ENCODE measurements at places on chromosomes 3 and 15. TPM values are rescaled to one million over a fixed set of nuclear protein-coding genes. Genes with fewer than 3 reads are reported as not detected.

DNA sequence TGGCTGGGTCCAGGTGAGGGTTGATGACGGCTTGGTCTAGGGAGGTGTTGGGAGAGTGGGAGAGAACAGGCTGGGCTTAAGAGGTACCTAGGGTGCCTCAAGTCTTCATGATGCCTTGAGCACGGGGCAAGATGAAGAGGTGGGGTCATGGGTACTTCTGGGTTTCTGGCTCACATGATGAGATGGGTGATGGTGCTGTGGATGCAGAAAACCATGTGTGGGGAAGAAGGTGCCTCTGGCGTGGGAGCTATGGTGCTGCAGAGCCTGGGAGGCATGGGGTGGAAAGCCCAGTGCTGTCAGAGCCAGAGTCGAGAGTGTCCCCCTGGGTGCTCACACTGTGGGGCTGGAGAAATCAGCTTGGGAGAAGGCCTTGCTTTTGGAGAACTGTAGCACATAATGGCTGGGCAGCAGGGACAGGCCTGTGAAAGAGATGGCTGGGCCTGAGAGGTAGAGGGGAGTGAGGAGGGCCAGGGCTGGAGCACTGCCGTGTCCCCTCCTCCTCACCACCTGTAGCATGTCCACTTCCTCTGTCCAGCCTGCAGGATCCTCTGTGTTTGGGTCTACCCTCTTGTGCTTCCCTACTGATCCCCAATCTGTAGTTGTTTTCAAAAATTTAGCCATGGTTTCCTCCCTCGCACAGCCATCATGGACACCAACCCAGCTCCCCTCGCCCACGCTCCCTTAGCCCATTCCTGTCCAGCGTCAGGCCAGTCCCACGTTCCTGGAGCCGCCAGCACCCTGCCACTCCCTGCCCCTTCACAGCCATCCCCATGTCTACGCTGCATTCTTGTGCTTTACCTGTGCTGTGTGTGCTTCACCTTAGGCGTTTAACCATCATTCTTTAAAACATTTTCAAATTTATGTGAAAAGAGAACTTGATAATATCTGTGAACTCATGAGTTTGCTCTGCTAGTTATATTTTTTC lies 132.0 kb downstream of the EEFSEC start:
- no peak for DNase-seq

DNA sequence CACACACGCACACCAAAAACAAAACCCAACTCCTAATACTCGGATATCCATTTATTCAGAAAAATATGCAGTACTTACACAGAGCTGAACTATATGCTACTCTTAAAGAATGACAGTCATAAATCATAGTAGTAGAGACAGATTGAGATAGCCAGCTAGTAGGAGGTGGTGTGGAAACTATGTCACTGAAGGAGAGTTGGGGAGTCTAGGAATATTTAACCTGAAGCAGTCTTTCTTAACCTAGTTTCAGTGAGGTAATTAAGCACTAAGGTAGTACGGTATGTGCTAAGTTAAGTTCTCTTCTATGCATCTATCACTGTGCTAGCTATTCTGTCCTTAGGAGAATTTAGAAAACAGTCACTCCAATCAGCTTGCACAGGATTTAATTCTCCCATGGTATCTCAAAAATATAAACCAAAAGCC lies 54.2 kb downstream of the ANKRD28 start:
- no peak for DNase-seq

DNA sequence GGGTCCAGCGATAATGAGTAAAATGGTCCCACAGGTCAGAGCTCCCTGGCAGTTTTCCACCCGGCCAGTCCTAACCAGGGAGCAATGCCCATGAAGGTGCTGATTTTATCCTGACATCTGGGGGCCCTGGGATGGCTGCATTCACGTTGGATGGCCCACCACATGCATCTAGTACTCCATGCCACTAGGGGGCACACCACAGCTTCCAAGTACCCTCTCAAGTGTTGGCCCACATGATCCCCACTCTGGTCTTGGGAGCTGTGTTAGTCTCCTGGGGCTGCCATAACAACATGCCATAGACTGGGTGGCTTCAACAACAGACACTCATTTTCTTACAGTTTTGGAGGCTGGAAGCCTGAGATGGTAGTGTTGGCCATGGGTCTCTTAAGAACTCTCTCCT lies 225.5 kb downstream of the SLCO3A1 start:
- DNase-seq: no peak

GRCh38 chr3:194875581-194876402 lies 190.1 kb downstream of the FAM43A start:
- DNase-seq: no peak

DNA sequence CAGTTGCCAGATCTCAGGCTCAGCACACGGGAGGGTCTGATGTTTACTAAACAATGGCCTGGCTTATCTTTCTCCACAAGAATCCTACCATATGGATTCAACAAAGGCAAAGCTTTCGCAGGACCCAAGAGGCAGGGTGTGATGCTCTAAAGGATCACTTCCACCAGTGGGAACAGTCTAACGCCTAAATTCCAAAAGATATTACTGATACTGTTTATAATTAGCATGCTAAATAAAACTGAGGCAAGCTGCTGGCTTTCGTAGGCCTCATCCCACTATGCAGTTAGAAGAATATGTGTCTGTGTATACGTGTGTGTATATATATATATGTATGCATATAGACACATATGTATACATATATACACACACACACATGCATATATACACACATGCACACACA lies 22.3 kb downstream of the RORA start:
- DNase-seq: no peak

DNA sequence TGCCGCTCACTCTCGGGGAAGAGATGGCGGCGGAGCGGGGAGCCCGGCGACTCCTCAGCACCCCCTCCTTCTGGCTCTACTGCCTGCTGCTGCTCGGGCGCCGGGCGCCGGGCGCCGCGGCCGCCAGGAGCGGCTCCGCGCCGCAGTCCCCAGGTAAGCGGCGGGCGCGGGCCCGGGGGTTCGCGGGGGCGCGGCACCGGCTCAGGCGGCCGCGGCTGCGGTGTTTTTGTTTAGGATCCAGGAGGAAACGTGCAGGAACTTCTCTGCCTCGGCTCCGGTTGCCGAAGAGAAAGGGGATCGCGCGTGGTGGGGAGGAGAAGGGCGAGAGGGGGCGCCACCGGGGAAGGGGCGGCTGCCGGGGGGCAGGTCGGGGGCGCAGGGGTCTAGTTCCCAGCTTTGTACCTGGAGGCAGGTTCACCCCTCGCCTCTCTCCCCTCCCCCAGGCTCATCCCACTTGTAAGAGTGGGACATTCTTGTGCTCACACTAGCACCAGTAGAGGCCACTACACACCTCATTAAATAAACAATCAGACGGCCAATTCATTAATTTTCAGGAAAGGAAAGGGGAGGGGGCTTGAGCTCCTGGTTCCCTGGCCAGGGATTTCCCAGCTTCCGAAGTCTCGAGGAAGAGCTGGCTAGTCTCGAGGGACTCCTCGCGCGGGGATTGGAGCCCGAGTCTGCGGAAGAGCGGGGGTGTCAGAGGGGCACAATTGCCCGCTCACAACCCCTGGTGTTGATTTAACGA lies 562 bp downstream of the NEO1 start:
- DNase-seq: peak; percentile 73

- peak; percentile 84 for DNase-seq
These were observed 243.1 kb downstream of the TLE3 start for GRCh38 chr15:69854521-69855181.

DNA sequence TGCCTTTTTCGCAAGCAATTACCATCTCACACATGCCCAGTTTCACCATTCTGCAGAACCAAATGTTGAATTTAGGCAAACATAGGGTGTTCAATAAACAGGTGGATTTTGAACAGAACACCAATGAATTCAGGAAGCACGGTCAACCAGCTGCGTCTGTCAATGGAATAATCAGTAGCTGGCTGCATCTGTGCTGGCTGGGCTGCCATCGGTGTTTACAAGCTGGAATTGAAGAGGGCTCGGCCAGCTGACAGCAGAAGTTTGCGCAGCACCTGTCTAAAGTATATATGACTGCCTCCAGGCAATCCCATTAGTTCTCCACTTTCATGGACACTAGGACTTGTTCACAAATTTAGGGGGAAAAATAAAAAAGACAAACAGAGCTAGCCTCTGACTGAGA lies 996.4 kb upstream of the CFAP20DC start:
- DNase-seq: no peak

GRCh38 chr3:55936549-55937052 lies 449.5 kb upstream of the WNT5A start:
- DNase-seq: no peak

DNA sequence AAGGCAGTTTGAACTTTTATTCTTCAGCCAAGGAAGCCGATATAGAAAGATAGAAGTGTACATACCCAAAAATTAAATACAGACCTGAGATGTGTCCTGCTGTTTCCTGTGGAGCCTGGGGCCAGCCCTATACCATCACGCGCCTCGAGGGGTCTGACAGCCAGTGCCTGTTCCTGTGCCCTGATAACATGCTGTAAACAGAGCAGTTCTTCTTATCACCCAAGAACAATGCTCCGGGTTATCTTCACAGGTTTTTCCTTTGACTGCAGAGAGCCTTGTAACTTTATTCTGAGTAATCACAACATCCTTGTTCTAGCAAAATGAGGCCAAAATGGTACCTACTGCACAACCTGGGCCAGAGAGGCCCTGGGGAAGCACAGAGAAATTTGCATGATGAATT lies 289.7 kb upstream of the CHRM5 start:
- no peak for DNase-seq

- DNase-seq: no peak
These were observed 23.6 kb upstream of the TSPAN3 start for GRCh38 chr15:77094397-77095030.

- no peak for DNase-seq
These were observed 332.2 kb upstream of the GOLIM4 start for GRCh38 chr3:168427835-168428475.

GRCh38 chr15:48905847-48906246 lies 27.9 kb downstream of the EID1 start:
- no peak for DNase-seq

GRCh38 chr3:183638101-183638852 lies 2.9 kb downstream of the KLHL24 start:
- DNase-seq: peak; percentile 6

DNA sequence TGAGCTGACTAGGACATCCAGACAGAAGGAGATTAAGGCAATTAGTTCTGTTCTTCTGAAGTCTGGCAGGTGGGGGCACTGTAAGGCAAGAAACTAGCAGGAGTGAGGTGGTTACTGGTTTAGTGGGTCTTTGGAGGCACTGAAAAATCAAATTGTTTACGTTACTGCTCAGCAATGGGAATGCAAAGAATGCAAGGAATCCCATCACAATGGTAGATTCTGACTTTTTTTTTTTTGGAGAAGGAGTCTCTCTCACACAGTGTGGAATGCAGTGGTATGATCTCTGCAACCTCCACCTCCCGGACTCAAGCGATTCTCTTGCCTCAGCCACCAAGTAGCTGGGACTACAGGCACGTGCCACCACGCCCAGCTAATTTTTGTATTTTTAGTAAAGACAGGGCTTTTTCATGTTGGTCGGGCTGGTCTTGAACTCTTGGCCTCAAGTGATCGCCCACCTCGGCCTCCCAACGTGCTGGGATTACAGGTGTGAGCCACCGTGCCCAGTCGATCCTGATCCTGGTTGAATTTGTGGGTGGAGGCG lies 16.4 kb downstream of the FAM107A start:
- peak; percentile 95 for DNase-seq

DNA sequence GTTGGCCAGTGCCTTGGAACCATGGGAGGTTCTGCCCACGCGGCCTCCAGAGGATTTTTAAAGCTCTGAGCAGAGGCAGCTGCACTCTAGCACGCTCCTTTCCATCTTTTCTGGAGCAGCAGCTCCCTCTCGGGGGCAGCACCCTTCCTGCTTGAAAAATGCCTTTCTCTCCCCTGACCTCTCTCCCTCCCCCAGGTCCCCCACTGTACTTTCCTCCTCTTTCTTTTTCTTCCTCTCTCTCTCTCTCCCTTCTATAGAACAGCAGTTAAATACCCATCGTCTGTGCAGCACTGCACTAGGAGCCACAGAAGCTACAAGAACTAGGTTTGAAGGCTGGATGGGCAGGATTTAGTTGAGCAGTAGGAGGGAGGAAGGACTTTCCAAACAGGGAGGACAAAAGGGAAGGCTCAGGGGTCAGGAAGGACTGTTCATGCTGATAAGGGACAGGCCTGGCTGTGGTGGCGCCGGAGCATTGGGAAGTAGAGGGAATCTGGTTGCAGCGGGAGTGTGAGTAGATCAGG lies 4.4 kb downstream of the ALPK3 start:
- no peak for DNase-seq

DNA sequence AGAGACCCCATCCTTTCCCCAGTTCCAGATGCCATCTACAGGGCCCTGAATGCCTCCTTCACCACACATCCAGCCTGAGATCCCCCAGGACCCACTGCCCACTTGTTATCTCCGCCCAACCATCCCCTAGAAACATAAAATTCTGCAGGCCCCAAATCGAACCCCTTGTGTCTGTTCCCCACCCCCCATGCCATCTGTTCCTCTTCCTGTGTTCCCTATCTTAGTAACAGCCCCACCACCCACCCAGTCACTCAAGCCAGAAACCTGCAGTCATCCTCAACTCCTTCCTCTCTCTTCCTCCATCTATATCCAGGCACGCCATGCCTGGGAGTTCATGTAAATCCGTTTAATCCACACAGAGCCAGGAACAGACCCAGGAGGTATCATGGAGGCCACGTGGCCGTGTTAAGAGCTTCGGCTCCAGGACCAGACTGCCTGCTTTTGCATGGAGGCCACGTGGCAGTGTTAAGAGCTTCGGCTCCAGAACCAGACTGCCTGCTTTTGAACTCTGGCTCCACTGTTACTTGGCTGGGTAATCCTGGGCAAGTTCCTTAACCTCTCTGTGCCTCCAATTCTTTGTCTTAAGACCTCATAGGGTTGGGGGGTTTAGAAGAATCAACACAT lies 4.8 kb downstream of the CSRNP1 start:
- no peak for DNase-seq

- DNase-seq: peak; percentile 41
These were observed 31.3 kb downstream of the LDHAL6B start for GRCh38 chr15:59237924-59238331.

DNA sequence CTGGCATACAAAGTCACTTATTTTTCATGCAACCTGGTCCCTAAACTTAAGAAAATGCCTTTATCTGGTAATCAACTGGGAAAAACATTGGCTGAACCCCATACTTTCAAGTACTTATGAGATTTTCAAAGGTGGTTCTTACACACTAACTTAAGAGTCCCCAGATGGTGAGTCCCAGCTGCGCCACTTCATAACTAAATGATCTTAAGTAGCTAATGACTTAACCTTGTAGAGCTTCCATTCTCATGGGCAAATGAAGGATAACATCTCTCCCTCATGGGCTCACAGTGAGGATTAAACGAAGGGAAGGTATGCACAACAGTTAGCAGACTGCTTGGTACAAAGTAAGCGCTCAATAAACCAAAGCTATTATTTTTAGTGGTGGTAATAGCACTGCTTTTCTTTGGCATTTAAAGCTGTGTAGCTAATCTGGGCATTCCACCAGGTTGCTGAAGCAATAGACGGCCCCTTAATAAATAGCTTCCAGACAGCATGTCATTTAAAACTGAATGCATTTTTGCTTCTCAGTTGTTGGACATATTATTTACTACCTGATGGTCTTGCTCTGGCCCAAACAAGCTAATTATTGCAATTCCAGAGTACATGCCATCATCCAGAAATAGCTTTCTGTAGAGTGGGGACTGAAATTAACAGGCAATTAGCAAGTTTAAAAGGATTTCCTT lies 55.4 kb downstream of the LIPC start:
- DNase-seq: no peak

The GPR176 gene
- 97.2 TPM for total RNA-seq

The GOLGA8J gene
- total RNA-seq: 0.10 TPM

The ROBO2 gene
- total RNA-seq: 1.1 TPM

The BCHE gene
- total RNA-seq: 1.9 TPM

The IMPG2 gene
- 0.35 TPM for total RNA-seq

The ITIH1 gene
- total RNA-seq: not detected

The BTD gene
- total RNA-seq: 35.7 TPM

The LDHAL6B gene
- total RNA-seq: not detected

The COL7A1 gene
- 129 TPM for total RNA-seq

The MCTP2 gene
- 14.8 TPM for total RNA-seq

The CAND2 gene
- total RNA-seq: 2.7 TPM
